ENCODE measurements at places on chromosomes 6 and 20.

DNA sequence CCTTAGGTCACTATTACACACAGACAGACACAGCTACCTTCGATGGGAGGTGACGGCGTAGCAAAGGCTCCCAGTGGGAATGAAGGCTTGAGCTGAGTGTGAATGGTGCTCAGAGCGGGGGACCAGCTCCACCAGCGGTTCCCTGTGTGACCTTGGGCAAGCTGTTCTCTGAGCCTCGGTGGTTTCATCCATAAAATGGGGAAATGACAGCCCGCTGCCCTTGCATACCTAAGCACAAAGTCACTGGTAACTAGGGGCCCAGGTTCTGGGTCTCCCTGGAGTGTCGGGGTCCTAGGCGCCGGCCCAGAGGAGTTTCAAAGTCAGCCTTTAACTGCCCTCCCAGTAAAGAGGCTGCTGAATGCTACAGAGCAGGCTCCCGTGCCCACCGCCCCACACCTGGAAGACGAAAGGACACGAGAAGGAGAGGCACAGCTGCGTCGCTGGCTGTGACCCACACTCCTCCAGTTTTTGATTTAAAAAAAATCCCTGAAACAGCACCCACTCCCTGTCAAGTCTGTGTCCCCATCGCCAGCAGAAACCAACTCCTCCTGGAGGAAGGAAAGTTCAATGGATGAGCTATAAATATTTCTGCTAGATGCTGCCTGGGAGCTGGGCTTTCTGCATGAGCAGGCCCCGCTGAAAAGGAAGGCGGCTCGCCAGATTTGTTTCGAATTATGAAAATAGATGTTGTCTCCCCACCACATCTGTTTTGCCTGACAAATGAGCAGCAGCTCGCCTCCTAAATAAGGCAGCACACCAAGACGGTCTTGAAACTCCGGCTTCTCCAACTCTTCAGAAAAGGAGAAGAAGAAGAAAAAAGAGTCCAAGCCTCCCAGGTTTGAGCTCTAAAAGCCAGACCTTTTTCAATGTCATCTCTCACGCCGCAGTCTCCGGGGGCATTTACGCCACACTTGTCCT is 27.4 kb downstream of the PMEPA1 start:
- no peak for DNase-seq

- DNase-seq, result peak; percentile 59
These were observed 3.9 kb downstream of the NOL4L start for GRCh38 chr20:32580970-32581838.

- DNase-seq, result peak; percentile 86
These were observed 16.1 kb downstream of the ZSCAN12 start for GRCh38 chr6:28383235-28384142.

GRCh38 chr20:21632735-21633053 is 72.8 kb upstream of the PAX1 start:
- no peak for DNase-seq

DNA sequence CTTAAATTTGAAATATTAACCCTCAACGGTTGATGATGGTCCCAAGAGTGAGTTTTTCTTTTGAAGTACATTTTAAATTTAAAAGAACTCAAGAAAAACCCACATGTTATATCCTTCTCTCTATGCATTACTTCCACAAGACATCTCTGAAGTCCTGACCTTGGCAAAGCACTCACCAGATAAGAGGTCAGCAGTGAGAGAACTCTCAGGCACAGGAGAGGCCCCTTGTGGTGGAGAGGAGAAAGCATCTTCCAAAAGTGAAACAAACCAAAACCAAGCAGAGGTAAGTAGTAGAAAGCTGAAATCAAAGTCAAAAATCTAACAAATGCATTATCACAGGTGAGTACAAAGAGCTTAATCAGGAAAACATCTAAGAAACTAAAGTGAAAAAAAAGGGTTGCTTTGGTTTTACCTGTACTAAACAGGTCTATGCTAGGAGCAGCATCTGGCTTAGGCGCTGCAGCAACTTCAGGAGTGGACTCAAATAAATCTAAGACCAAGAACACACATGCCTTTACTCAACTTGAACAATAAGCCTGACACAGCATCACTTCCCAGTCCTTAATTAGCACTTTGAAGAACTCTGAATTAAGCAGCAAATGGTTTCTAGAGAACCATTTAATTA is 80.5 kb downstream of the PRSS35 start:
- DNase-seq, result peak; percentile 21

GRCh38 chr20:24766143-24766527 is 182.9 kb upstream of the CST7 start:
- DNase-seq, result no peak

GRCh38 chr6:163554663-163555062 is 140.1 kb downstream of the QKI start:
- peak; percentile 78 for DNase-seq

DNA sequence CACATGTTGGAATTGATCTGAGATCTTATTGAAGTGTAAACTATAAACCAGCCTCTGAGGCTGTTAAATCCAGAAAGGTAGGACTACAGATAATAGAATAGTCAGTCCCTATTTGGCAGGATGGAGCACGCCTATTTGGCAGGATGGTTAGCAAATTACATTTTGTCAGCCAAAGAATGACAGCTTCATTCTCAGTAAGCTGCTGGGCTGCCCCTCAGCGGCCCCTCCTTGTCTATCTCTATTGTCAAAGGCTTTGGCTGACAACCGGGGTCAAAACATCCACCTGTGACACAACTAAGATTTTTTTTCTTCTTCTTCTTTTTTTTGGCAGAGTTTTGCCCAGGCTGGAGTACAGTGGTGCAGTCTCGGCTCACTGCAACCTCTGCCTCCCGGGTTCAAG is 123.4 kb upstream of the ECI2 start:
- no peak for DNase-seq

DNA sequence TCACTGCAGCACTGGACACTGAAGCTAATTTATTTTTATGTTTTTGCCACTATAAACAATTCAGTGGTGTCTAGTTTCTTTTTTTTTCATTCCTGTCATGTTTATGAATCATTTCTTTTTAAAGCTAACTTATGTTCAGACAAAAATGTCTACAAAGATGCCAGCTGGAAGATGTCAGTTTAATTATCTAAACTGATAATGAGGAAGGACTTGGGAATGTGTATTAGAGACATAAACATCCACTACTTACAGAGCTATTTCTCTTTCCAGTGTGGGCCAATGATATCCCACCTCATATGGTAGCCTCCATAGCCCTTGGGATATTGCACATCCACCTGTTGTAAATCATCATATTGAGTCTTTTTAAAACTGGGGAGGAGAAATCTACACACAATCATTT is 132.1 kb upstream of the FAM184A start:
- DNase-seq, result no peak

DNA sequence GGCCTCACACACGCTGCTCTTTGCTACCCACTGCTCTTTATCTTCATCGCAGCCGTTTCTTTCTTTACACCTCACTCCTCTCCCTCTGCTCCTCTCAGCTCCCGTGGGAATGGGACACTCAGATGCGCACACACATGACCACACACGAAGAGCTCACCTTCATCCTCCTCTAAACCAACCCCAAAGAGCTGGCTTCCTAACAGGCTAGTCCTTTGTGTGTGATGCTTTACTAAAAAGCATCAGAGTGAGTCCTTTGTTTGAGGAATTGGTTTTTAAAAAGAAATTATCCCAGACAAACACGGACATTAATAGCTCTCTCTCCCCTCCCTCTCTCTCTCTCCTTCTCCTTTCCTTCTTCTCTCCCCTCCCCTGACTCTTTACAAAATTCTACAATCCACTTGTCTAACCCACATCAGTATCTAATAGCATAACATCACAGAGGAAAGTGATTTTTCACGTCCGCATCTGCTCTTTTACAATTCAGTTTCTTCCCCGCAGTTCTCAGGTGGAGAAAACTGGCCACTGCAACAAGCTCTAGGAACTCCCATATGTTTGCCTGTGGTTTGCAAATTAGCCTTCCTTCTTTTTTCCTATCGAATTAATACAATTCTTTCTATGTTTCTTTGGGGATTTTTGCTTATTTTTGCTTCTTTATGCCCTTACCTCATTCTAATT is 306.8 kb upstream of the CNR1 start:
- DNase-seq, result no peak

- DNase-seq, result no peak
These were observed 427.1 kb upstream of the NOX3 start for GRCh38 chr6:155882527-155883333.

DNA sequence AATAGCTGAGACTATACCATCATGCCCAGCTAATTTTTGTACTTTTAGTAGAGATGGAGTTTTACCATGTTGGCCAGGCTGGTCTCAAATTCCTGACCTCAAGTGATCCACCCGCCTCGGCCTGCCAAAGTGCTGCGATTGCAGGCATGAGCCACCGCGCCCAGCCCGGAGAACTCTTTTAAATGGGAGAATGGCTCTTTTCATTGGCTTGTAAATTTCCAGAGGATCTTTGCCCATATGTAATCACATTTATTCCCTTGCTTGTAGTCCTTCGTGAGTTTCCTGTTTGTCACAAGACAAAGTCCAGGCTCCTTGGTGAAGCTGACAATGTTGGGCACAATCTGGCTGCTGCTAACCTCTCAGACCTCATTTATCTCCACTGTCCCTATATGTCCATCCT is 135.1 kb downstream of the CEP57L1 start:
- no peak for DNase-seq

DNA sequence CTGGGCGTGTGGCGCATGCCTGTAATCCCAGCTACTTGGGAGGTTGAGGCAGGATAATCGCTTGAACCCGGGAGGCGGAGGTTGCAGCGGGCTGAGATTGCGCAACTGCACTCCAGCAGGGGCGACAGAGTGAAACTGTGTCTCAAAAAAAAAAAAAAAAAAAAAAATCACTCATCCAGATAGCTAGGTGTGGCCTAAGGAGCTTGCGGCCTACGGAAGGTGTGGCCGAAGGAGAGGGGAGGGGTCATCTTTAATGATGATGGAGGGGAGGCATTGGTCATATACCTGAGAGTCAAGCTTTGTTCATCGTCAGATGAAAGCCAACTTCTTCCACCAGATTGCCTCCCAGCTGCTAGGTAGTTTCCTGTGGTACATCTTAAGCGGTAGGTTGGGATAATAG is 801 bp upstream of the PPARD start:
- DNase-seq, result no peak

DNA sequence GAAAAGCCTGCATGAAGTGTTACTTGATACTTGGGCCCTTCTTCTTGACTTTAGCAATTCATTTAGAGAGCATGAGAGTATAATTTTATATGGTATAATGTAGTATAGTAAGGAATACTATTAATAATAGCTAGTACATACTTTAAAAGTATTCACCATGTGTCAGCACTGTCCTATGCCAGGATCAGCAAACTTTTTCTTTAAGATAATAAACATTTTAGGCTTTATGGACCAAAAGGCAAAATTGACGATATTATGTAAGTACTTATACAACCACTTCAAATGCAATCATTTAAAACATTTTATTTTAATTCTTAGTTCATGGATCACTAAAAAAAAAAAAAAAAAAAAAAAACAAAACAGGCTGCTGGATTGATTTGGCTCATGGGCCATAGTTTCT is 163.9 kb downstream of the IBTK start:
- DNase-seq, result no peak

- DNase-seq, result no peak
These were observed 54.5 kb downstream of the TMEM242 start for GRCh38 chr6:157268835-157269234.

DNA sequence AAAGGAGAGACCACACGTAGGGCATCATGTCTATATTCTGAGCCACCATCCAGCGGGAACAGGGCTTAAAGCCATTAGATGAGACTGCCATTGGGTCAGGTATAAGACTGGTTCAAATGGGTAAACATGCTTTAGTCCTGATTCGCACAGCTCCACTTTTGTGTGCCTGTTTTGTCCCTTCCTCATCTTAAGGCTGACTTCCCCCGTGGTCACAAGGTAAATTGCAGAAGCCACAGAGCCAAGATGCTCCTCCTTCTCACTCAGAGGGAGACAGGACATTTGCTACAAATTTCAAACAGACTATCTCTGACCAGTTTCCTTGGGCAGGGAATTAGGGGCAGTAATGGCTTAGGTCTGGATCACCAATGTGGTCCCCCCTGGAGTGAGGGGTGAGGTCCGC is 11.4 kb upstream of the IFNGR1 start:
- peak; percentile 72 for DNase-seq

GRCh38 chr6:31122791-31123706 is 2.8 kb upstream of the CDSN start:
- no peak for DNase-seq

DNA sequence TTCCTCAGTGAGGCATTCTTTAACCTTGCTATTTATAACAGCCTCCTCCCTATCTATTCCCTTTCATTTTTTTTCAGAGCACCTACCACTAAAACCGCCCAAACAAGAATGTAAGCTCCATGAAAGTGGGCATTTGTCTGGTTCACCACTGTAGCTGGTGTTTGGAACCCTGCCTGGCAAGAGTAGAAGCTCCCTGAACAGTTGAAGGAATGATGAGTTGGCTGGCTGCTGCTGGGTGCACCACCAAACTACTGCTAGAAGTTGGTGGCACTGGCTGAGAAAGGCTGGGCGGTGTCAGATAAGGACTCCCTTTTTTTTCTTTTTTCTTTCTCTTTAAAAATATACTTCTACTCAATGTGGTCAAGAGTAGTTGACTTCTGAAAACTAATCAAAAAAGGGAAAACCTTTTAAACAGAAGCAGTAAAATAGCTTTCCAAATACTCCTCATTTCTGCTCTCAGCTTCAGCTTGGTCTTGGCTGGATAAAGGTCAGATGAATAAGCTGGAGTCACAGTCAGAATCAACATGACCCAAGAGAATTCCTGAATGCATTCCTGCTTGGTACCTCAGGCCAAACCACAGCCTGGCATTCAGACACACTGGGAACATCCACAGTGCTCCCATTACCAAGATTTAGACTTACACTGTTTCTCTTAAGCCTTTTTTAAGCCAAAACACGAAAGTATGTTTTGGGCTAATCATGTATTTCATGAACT is 38.0 kb downstream of the RTN4IP1 start:
- no peak for DNase-seq

DNA sequence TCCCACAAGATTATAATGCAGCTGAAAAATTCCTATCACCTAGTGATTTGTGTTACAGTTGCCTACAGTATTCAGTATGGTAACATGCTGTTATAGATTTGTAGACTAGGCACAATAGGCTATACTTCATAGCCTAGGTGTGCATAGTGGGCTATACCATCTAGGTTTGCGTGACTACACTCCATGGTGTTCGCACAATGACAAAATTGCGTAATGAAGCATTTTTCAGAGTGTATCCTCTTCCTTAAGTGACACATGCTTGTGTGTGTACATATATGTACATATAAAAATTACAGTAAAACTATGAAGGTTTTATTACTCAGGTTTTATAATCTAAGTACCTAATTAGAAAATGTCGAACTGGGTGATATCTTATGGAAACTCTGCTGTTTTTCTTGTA is 133.0 kb downstream of the FARS2 start:
- DNase-seq, result peak; percentile 14

DNA sequence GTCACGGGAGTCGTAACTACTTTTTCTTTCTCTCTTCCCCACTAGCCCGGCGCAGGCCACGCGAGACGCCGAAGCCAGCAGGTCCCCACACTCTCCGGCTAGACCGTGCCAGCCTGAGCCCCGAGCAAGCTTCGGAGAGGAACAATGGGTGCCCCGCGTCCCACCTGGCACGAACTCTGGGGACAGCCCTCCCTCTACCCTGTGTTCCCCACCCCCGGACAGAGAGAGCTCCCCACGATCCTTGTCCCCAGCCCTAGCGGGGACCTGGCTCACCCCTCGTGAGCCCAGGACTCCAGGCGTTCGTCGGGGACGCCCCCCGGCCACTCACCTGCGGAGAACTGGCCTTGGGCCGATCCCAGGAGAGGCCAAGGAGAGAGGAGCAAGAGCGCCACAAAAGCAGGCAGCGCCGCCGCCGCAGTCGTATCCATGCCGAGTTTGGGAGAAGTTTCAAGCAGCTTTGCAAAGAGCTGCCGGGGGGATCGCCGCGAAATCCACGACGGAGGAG is 416 bp downstream of the PTPRK start:
- DNase-seq, result no peak
